ENCODE measurements at places on chromosomes 7 and 10. TPM values are rescaled to one million over a fixed set of nuclear protein-coding genes. Genes with fewer than 3 reads are reported as not detected.

Gene SAP25
- 7.5 TPM for total RNA-seq

DNA sequence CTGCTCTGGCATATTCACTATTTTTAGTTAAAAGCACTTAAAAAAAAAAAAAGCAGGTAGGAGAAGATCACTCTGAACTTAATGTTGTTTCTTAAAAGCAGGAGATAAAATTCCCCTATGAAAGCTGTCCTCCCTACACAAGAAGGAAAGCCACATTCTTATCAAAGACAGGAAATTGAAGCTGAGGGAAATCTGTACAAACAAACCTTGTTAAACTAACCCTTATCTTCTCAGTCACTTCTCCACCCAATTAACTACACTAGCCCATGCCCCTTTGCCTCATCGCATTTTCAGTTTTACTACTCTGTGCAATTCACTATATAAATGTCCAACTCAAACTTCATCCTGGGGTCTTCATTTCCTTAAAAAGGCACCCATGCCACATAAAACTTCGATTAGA, 2.7 kb upstream of the CDCA7L start:
- no peak for DNase-seq

GRCh38 chr7:90229682-90230081, 15.3 kb upstream of the CFAP69 start:
- DNase-seq, result no peak

Gene RGS10
- total RNA-seq, result 4.4 TPM

Measured in pancreas (tissue), 10 donors.